ENCODE measurements at places on chromosomes 12 and 14. TPM values are rescaled to one million over a fixed set of nuclear protein-coding genes. Genes with fewer than 3 reads are reported as not detected.

DNA sequence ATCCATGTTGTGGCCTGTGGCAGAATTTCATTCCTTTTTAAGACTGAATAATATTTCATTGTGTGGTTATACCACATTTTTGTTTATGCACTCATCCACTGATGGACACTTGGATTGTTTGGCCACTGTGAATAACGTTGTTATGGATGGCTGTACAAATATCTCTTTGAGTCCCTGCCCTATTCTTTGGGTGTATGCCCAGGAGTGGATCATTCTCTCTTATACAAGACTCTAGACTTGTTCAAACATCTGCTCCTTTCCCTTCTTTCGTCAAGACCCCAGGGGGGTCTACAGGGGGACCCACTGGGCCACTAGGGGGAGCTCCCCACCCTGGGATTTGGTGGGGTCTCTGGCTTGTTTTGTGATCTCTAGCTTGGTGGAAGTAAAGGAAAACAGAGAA, 77.4 kb downstream of the FBXL14 start:
- DNase-seq: no peak

DNA sequence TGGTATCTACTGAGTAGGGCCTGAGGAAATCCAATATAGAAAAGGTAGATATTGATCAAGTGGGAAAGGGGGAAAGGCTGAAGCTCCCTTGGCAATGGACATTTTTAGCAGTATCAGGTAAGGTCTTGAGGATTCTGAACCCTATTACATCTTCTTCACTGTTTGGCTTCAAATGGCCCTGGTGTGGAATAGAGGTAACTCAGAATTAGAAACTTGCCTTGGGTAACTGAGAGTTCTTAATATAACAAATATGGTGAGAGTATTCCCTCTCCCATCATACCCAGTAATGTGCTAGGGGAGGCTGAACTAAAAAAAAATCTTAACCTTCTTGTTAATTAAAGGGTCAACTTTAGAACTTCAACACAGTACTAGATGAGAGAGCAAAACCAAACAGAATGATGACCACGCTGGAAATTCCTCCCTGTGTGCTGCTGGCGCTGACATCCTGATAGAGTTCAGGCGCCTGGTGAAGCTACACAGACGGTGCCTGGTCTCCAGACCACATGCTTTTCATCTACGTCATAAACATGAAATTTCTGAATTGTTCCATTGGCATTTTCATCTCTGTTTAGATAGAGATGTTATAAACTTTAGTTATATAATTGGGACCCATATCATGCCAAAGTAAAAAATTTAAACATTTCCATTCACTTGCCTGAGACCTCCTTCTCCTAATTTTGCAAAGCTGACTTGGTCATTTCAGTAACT, 128.3 kb downstream of the AKAP6 start:
- DNase-seq: no peak

- DNase-seq: no peak
These were observed 213.6 kb downstream of the ERC1 start for GRCh38 chr12:1204581-1205121.

GRCh38 chr12:61490526-61491498, 769.4 kb upstream of the USP15 start:
- no peak for DNase-seq

- DNase-seq: no peak
These were observed 59.2 kb downstream of the GSC start for GRCh38 chr14:94710731-94711130.

GRCh38 chr12:54393207-54393609, 8.7 kb upstream of the ZNF385A start:
- no peak for DNase-seq

- no peak for DNase-seq
These were observed 302.7 kb downstream of the CCER1 start for GRCh38 chr12:90652280-90652679.

- DNase-seq: no peak
These were observed 4.4 kb downstream of the ARHGEF25 start for GRCh38 chr12:57615637-57616036.

GRCh38 chr12:100450735-100451134, 22.9 kb upstream of the NR1H4 start:
- no peak for DNase-seq

DNA sequence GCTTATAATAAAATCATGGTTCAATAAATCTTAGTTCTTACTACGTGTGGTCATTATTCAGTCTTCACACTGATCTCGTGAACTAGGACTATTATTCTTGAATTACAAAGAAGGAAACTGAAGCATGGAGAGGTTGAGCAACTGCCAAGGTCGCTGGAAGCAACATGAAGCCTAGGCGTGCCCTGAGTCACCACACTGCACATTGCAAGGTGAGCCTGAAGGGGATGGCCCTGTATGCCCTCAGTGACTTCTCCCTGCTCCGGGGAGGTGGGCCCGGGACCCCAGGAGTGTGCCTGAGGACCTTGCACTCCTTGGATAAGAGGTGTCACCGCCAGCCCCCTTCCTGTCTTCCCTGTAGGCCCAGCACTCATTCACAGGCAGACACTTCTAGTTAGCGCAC, 161.6 kb downstream of the CACNA1C start:
- DNase-seq: no peak

DNA sequence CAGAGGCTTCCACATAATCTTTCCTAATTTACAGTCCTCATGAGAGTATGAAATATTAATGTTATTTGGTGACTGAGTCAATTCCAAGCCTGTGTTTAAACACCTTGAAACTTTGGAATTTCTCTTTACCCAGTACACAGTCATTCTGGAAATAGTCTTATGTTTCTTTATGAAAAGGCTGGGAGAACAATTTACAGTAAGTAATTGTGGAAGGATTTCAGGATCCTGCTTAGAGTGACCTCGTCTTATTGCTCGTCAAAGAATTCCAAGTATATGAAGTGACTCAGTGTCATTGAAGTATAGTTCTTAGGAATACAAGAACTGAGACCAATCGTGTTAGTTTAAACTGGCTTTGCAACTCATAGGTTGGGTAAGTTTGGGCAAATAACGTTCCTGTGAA, 634.2 kb downstream of the SLC16A7 start:
- DNase-seq: no peak

GRCh38 chr14:63650256-63650952, 8.7 kb upstream of the WDR89 start:
- no peak for DNase-seq

DNA sequence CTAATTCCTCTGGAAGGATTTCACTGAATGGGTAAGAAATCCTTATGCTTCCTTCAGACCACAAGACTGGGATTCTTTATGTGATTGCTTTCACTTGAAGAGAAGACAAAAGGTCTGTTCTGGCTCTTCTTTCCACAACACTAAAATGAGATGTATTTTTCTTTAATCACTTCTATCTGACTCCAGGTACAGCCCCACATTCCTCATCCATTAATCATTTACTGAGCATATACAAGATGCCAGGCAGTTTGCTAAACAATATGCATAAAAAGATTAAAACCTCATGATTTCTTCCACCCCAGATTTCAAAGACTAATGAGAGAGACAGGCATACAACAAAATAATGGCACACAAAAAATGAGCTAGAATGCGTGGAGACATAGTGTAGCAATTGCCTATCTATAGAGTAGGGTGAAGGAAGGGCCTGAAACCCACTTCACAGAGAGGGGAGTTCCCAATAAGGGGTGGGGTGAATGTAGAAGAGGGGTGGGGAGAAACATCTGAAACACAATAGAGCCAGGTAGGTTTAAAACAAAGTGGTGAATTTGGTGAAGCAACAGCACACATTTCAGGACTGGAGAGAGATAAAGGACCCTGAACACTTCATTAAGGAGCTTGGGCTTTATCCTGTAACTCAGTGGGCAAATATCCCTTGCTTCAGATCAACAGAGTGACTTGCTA, 65.1 kb upstream of the PRB2 start:
- DNase-seq: no peak

GRCh38 chr12:119682639-119683252, 14.8 kb downstream of the PRKAB1 start:
- no peak for DNase-seq

DNA sequence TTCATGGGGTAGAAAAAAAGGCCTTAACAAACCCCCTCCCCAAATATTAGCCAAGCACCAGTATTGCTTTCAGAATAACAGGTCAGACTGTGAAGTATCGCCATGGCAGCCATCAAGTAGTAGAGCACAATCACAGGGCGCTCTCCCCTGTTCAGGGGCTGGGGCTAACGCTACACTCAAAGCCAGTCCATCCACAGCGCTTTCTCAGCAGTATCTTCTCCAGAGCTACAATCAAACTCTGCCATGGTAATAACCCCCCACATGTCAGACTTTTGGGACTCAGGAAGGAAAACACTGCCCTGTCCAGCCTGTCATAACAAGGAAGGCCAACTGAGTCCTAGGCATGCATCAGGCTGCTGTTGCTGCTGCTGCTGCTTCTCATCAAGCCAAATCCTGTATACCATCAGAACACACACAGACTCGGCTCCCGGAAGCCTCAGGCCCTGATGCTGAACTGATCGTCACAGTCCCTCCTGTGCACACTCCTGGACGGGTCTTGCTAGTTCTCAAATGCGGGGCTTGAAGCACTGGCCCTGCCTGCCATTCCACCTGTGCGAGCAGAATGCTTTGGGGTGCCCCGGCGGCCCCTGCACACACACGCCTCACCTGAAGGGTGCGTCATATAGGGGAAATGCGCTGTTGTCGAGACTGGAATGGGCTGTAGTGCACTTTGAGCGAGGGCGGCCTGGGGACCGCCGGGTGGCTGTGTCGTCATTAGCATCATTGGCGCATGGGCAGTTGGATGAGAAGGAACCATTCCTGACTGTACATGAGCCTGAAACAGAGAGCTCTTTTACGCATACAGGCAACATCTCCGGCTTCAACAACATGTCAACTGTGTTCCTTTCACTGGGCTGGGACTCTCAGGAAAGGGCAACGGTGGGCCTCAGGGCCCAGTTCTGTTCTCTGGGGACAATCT, 47.6 kb downstream of the SH2B3 start:
- no peak for DNase-seq

GRCh38 chr12:127144770-127145169, 1122.2 kb upstream of the TMEM132C start:
- DNase-seq: no peak

DNA sequence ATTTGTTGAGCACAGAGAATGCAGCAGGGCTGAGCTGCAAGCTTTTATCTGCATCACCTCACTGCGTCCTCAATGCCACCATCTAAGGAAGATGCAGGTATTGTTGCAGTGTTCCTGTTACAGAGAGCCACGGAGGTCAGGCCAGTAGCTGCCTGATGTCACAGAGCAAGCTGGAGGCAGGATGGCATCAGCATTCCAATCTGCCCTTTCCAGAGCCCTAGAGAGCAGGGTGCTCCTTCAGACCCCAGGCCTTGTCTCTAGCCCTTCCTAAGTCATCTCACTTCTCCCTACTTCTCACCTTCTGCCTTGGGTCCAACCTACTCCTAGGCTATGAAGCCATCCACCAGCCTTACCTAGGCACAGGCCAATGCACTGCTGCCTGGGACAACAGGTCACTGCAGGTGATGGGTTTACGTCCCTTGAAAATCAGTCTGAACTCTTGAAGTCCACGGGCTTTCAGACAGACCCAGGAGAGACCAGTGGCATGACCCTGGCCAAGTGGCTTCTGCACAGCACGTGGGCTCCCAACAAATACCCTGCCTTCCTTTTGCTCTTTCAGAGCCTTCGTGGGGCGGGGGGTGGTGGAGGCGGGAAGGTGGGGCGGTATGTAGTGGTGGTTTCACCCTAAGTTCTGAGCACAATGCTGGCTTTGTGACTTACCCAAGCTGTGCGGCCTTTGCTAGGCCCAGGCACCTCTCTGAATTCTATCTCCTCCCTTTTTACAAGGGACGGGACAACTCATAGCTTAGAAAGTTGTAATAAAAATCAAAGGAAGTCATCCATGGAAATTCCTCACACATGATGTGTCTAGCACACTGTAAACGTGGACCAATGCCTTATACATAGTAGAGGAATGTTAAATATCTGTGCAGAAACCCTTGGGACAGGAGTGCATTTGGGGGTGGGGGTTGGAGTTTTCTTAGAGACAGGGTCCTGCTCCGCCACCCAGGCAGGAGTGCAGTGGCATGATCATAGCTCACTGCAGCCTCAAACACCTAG, 136.0 kb downstream of the KSR2 start:
- DNase-seq: no peak

GRCh38 chr14:104557766-104558165, 21.8 kb upstream of the C14orf180 start:
- no peak for DNase-seq

- DNase-seq: no peak
These were observed 95.0 kb downstream of the TGFB3 start for GRCh38 chr14:75886636-75887348.

- no peak for DNase-seq
These were observed 9.6 kb downstream of the KCNH3 start for GRCh38 chr12:49548481-49548821.

Gene TMEM229B
- 6.6 TPM for total RNA-seq

Gene TBC1D30
- total RNA-seq: 2.6 TPM

Gene GLI1
- not detected for total RNA-seq

Gene MIP
- total RNA-seq: not detected

Gene JDP2
- 82.1 TPM for total RNA-seq

Gene IRF2BPL
- total RNA-seq: 31.1 TPM

Gene PIP4P1
- 24.4 TPM for total RNA-seq

Gene CARMIL3
- total RNA-seq: 0.28 TPM
